ENCODE measurements at places on chromosomes 3 and 15. TPM values are rescaled to one million over a fixed set of nuclear protein-coding genes. Genes with fewer than 3 reads are reported as not detected.

DNA sequence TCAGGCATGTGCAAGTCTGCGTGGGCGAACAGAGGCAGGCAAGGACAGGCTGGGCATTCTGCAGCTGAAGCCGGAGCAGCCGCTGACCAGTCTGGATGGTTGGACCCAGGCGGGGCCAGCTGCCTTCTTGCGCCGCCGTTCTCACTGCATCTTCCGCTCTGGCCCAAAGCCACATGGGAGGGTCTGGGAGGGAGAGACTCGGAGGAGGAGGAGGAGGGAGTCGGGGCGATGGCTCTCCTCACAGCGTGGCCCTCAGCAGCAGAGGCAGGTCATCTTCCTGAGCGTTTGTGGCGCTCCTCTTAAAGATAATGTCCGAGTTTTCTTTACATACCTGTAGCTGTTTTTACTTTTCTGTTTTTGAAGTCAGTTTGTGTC lies 5.9 kb downstream of the CLK3 start:
- DNase-seq, result no peak

DNA sequence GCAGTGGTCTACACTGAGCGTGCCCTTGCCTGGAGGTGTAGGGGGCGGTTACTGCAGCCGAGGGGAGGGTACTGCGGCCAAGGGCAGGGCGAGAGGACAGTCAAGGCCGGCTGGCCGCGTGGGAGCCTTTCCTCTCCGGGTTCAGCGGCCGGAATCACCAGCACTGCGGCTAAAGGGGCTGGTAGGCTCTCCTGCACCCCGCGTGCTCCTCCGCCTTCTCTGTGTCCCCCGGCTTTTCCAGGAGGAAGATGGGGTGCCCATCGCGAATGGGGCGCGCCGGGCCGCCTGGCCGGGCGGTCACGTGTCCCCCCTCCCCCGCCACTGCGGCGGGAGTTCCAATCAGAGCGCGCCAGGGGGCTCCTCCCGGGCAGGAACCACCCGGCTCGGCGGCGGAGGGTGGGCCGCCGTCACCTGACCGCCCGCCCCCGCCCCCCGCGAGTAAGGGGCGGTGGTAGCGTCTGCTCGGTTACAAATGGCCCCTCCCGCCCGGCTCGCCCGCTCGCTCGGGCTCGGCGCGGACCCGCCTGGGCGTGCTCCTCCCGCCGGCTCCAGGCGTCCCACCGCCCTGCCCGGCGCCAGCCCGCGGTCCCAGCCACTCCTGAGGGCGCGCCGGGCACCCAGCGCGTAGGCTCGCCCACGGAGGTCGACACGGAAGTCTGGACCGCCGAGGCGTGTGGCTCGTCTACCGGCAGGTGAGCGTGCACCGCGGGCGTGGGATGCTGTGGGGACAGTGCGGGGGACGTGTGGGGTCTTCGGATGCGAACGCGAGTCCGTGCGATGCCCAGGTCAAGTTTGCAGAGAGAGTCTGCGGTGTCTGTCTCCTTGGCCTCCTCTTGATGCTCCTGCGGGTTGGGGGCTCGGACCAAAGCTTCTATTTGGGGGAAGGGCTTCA lies 242.6 kb upstream of the TOPAZ1 start:
- no peak for DNase-seq

SCG5 gene
- total RNA-seq, result 1.2 TPM

DNAH1 gene
- total RNA-seq, result 3.7 TPM

DNA sequence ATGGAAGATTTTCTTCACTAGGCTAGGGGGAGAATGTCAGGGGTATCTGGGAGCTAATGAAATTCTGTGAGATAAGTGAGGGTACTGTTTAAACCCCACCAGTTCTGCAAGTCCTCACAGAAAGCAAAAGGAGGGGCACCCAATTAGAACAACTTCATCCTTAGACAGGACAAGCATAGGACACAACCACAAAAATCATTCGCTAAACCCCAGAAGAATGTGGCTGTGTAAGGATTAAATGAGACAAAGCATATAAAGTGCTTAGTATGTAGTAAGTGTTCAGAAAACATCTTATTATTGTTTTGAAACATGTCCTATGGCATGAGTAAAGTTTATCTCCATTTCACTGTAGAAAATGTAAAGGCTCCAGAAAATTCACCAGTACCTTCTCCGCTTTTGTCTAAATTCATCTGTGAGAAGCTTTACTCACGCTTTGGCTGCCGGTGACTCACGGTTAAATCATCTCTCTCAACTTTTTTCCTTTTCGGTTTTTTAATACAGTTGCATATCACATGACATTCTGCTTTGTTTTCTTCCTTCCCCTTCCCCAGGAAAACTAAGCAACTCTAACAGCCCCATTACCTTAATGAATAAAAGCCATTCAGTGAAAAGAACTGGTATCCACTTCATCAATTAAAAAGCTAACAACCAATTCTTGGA lies 1.7 kb downstream of the CLRN1 start:
- DNase-seq, result no peak

- DNase-seq, result no peak
Measured at GRCh38 chr15:64586259-64586870, 126.0 kb downstream of the ZNF609 start.

DNA sequence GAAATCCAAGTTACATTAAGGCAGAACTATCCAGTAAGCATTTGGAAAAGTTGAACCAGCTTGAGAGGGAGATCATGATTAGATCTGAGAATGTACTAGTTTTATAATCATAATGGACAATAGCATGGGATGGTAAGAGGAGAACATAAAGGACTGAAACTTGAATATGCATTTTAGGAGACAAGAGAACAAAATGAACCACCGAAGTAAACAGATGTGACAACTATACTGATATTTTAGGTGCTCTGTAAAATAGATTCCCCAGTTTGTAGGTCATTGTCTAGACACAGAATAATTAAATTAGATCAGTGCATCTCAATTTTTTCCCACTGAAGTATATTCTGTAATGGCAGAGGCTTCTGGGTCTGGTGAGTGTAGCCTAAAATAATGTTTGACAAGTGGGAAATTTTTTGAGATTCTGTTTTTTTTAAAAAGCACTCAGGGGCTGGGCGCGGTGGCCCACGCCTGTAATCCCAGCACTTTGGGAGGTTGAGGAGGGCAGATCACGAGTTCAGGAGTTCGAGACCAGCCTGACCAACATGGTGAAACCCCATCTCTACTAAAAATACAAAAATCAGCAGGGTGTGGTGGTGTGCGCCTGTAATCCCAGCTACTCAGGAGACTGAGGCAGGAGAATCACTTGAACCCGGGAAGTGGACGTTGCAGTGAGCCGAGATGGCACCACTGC lies 16.3 kb downstream of the ECT2 start:
- DNase-seq, result no peak

ACOX2 gene
- total RNA-seq, result 18.3 TPM

DNA sequence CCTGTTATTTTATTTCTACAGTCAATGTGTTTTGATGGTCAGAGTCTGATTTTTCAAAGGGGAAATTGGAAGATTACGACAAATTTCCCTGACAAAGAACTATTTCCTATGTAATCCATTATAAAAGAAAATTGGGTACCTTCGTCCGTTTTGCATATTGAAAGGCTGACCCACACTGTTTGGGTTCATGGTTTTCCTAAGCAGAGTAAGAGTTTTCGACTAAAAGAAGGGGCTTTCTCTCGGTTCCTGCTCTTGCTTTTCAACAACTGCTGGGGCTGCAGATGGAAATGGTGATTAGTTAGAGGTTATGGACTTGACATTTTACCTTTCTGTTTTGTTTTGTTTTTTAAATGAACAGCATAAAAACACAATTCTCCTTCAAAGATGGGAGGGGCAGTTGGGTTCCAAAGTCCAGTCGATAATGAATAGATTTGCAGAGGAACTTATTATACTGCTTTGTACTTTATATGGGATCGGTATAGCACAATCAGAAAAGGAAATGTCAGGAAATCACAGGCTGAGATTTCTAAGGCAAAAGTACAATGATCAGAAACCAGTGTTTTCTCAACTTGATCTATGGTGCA lies 978 bp downstream of the KCNMB2 start:
- no peak for DNase-seq

DNA sequence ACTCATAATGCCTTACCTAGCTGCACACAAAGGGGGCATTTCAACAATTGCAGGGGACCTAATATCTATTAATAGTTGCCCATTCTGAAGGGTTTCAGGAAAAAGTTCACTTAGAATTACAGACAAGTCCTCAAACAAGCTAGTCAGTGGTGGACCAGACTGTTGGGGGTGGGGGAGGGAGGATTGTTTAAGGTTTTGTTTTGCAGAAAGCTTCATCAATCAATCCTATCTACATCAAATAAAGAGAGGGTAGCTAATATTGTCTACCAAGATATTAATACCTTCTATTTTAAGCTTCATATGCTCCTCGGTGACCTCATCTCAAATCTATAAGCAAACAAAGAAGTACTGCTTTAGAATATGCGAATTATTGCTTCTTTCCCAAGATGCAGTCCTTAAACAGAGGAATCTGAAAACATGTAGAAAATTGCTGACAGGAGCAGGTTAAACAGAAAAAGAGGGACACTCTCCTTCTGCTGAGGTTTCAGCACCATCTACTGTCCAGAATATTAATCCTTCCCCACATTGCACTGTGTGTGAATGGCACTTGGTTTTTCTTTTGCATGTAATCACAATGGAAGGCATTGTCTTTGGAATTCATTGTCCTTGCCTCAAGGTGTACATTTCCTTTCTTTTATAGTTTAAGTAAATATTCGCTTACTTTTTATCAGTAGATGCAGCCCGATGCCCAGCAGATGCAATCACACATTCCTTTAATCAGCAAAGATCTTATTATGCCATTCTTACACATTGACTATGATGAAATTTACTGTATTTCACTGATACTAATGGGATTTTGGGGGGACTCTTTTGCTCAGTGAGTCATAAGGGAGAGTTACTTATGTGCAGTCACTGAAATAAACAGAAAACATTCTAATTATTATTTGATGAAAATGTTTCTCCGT lies 94.7 kb downstream of the IL5RA start:
- no peak for DNase-seq

Data from esophagus muscularis mucosa (tissue), 4 donors.